Stimulated activated naive CD8-positive, alpha-beta T cell treated with anti-CD3 and anti-CD28 coated beads, Interleukin-15, amount 100 ng/mL, for 72 hours (primary cell): ENCODE measurements at places on chromosomes 7 and 10.

GRCh38 chr10:7117806-7118674 is 292.8 kb downstream of the SFMBT2 start:
- no peak for DNase-seq

GRCh38 chr10:46995234-46995633 is 84.0 kb downstream of the PTPN20 start:
- DNase-seq = no peak

- DNase-seq = peak; percentile 70
Measured at GRCh38 chr7:151244196-151244840, 4.2 kb downstream of the SMARCD3 start.

DNA sequence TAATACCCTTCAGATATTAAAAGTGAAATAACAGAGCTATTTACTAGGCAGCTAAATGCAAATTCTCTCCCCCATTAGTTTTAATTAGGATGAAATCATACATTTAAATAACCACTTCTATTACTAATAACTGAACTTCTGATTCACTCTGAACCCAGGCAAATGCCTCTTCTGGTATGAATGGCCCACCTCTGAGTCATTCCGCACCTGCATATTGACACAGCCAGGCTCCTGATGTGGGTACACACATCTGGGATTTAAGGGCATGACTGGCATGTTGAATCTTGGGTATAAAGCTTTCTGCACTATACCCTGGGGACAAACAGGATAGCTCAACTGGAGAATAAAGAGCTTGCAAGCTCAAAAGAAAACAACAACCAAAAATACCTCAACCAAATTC is 140.9 kb downstream of the AUTS2 start:
- DNase-seq = peak; percentile 4

DNA sequence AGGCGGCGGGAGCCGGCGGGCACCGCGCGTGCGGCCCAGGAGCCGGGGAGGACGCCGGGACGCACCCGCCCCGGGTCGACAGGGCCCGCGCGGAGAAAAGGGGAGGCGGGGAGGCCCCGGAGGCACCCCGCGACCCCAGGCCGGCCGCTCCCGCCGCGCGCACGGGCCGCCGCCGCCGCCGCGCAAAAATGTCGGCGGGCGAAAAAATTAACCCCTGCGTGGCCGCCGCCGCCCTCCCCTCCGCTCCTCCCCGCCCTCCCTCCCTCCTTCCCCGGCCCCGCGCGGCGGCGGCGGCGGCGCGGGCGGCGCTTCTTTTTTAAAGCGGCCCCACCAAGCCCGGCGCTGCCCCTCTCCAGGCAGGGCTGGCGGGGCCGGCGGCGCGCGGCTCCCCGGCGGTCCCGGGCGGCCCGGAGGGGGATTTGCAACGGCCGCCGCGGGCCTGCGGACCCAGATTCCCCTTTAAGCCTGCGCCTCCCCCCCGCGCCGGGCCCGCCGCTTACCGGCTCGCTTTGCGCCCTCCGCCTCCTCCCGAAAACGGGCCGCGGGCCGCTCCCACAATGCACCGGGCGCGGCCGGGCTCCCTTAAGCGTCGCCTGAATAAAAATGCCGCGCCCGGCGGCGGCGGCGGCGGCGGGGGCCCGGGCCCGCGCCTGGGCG is 465 bp downstream of the SEPHS1 start:
- peak; percentile 79 for DNase-seq

- DNase-seq = no peak
Measured at GRCh38 chr10:57579926-57580325, 687.8 kb downstream of the IPMK start.

- no peak for DNase-seq
Measured at GRCh38 chr7:114852293-114852692, 69.6 kb upstream of the MDFIC start.

DNA sequence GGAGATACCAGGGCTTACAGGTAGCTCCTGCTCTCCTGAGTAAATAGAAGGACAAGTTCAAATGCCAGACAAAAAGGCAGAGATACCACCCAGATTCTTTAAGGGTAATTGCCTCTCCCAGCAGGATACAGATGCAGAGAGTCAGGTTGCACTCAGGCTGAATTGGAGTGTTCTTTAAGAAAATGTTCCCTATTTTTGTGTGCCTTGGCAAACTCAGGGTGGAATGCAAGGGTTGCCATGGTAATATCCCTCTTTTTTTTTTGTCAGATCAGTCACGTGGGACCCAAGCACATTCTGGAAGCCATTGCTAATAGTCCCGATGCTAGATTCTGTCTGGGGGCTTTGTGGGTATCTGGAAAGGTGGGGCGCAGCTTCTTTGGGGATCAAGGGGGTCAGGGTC is 628.0 kb downstream of the CALN1 start:
- DNase-seq = no peak

DNA sequence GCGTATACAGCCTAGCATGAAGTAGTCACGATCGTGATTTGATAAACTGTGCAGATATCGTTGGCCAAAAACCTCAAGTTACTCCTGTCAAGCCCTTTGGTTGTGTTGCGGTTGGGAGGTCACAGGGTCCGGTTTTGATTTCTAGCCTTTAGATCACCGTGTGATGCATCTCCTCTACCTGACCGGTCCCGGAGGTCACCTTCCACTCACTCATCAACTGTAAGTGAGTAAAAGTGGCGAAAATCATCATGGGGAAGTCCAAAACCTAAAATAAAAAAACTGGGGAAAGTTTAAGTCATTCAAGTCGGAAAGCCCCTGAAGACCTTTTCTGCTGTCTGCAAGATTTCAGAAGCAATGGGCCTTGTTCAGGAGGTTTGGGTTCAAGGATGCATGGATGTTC is 62.8 kb downstream of the ADARB2 start:
- no peak for DNase-seq

- peak; percentile 72 for DNase-seq
Measured at GRCh38 chr10:22927661-22928403, at the start of gene ARMC3. Gene ARMC3, plus strand, starts transcription at chr10:22928053. Its CDS starts 3,944 bp downstream, at chr10:22931997.

DNA sequence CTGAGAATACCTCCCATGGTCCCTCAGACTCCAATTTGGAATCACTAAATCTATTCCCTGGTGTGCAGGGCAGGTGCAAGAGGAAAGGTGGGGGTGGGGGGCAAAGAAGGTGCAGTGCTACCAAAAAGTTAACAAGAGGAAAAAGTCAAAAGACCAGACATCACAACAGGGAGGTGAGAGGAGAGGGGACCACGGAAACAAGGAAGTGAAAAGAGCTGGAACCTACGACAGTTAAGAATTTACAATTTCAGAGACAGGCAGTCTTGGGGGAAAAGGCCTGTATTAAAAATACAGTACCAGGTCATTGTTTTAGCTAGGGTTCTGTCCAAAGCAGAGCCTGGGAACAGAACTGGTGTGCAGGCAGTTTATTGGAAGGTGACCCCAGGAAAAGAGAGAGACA is 14.6 kb downstream of the ITGB1 start:
- no peak for DNase-seq

- no peak for DNase-seq
Measured at GRCh38 chr7:80883154-80884025, 35.5 kb downstream of the SEMA3C start.

DNA sequence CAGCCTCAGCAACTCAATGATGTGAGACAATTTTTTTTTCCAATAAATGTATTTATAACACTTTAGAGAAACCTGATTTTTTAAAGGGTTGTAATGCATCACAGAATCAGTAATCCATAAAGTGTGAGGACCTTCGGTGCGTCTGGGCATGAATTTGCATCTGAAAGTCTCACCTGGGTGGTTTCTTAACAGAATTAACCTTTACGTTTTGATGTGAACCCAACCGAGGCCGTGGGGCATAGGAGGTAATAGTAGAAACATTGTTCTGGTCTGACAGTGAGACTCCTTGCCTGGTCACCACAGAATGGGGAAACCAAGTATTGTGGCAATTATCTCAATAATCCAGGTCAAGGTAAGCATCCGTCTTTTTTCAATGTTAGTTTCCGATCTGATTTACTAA is 114.6 kb downstream of the PRKCQ start:
- DNase-seq = no peak

GRCh38 chr10:74991435-74991834 is 120.0 kb upstream of the SAMD8 start:
- no peak for DNase-seq

DNA sequence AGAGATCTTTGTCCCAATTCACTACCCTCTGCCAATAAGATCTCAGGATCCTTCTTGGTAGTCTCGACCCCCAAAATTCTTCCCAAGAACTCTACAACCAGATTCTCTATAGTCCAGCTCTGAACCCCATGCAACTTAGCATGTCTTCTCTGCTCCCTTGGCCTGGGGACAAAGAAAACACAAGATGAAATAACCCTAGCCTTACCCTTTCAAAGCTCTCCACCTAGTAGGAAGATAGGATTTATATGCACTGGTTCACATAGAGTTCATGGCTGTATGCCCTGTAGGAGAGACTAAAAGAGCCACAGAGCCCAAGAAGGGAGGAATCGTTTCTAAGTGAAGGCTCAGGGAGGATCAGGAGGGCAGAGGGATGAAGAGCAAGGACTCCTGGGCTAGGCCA is 96.1 kb downstream of the PPP1R3C start:
- DNase-seq = no peak

DNA sequence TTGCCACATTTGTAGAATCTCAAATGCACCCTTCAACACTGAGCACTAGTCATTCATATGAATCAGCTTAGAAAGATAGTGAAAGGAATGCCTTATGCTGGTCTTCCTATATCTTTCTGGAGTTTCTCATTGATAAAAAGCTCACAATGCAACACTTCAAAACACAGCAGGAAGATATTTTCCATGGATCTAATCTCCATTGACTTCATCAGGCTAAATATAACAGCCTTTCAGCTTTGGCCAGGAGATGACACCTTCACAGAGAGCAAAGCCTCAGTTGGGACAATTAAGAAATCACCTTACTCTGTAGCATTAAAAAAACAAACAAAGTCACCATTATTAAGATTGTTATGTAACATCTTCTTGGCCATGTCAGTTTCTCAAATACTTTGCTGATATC is 6.7 kb downstream of the NRP1 start:
- no peak for DNase-seq

GRCh38 chr10:127451628-127452027 is 97.5 kb upstream of the NPS start:
- DNase-seq = no peak

DNA sequence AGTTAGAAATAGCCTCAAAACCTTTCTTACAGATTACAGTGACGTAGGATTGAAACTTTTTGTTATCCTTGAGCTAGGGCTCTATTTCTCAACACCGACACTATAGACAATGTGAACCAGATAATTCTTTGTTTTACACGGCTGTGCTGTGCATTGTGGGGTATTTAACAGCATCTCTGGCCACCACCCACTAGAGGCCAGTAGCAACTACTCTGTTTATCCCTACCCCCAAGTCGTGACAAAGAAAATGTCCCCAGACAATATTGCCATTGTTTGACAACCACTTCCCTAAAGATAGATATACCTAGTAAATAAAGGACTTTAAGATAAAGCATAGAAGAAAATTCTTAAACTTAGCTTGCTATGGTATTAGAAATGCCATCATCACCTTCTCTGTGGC is 359.6 kb downstream of the ARL4A start:
- DNase-seq = no peak

DNA sequence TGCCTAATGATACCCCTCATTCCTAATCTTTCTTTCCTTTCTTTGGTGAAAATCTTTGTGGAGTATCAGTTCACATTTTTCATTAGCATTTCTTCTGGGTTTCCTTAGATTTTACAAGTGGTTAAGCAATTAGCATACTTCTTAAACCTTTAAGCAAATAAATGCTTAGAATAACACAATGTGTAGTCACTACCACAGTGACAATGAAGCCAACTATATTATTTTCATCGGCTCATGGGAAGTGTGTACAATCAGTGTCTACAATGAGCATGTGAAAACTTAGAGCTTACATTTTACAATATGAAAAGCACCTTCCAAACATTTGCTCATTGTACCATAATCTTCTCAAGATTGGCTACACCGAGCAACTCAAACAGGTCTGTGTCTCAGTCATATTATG is 176.2 kb upstream of the PLXNA4 start:
- no peak for DNase-seq

DNA sequence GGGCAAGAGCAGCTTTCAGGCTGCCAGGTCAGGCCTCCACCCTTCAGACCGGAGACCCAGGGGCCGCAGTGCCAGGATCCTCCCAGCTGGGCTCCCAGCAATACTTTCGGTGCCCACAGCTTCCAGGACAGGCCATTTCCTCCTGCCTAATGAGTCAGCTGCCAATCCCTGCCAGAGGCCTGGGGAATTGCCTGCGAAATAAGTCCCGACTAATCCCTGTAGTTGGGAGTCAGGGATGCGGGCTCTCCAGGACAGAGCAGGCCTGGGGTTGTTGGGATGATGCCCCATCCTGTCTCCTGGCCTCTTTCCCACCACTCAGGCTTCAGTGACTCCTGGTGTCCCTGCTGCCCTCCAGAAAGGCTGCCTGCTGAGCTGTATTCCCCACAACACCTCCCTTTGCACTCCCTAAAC is 143.5 kb upstream of the UNC5B start:
- no peak for DNase-seq

GRCh38 chr10:71911296-71911953 is 52.8 kb upstream of the CHST3 start:
- DNase-seq = no peak

DNA sequence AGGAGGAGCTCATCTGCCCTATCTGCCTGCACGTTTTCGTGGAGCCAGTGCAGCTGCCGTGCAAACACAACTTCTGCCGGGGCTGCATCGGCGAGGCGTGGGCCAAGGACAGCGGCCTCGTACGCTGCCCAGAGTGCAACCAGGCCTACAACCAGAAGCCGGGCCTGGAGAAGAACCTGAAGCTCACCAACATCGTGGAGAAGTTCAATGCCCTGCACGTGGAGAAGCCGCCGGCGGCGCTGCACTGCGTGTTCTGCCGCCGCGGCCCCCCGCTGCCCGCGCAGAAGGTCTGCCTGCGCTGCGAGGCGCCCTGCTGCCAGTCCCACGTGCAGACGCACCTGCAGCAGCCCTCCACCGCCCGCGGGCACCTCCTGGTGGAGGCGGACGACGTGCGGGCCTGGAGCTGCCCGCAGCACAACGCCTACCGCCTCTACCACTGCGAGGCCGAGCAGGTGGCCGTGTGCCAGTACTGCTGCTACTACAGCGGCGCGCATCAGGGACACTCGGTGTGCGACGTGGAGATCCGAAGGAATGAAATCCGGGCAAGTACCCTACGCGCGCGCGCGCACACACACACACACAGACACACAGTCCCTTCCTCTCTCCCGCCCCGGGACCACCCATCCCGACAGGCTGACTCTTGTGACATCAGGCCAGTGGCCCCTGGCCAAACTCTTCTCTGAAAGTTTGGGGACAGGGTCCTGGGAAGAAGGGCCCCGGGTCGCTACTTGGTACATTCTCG is 538 bp downstream of the TRIM8 start:
- peak; percentile 90 for DNase-seq

GRCh38 chr10:75899816-75900390 is 468.5 kb downstream of the LRMDA start:
- no peak for DNase-seq

DNA sequence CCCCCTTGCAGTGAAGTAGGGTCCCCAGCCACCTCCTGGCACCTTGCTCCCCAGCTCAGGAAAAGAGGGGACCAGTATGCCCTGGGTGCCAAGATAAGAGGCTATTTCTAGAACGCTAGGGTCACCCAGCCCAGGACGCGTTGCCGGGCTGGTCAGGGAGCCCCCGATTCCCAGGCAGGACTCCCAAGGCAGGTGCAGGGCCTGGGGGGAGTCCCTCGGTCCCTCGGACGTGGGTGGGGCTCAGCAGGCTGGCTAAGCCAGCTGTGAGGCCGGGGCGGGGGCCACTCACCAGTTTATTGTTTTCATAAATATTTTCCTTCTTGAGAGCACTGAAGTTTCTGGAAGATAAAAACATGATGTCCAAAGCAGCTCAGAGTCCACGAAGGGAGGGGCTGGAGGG is 9.3 kb downstream of the MICALL2 start:
- DNase-seq = no peak
